ENCODE measurements at places on chromosomes 1 and 21. TPM values are rescaled to one million over a fixed set of nuclear protein-coding genes. Genes with fewer than 3 reads are reported as not detected.

DNA sequence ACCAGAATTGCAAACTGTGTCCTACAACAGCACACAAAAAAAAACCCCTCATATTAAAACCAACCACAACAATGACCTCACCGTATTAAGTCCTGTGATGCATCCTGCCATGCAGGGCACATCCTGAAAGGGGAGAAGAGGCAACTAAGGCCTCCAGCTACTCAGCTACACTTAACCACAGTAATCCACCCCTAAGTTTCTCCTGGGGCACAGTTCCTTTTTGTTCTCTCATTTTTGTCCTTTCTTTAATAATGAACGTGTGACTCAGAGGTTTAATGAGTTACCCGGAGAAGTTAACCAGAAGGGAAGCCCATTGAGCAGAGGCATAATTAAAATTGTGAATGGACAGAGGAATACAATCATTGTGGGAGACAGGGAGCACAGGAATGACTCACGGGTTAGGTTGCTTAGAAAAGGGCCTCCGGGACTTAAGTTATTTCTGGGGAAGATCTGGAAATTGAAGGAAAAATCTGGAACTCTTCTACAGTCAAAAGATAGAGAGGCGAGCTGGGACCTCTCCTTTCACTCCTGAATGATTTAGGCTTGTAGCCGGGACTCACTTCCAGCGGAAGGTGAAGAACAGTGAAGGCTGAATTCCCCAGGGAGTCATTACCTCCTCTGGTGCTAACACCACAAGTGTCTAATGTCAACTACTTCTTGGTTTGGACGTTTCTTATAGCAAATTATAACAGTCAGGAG is 36.9 kb upstream of the HIVEP3 start:
- DNase-seq, result no peak
- H3K27me3 ChIP-seq, result no peaks in the 10 kb centered on the region
- no peaks in the 10 kb centered on the region for H3K36me3 ChIP-seq
- no peaks in the 10 kb centered on the region for H3K4me1 ChIP-seq
- H3K27ac ChIP-seq, result no peak overlapping the region

DNA sequence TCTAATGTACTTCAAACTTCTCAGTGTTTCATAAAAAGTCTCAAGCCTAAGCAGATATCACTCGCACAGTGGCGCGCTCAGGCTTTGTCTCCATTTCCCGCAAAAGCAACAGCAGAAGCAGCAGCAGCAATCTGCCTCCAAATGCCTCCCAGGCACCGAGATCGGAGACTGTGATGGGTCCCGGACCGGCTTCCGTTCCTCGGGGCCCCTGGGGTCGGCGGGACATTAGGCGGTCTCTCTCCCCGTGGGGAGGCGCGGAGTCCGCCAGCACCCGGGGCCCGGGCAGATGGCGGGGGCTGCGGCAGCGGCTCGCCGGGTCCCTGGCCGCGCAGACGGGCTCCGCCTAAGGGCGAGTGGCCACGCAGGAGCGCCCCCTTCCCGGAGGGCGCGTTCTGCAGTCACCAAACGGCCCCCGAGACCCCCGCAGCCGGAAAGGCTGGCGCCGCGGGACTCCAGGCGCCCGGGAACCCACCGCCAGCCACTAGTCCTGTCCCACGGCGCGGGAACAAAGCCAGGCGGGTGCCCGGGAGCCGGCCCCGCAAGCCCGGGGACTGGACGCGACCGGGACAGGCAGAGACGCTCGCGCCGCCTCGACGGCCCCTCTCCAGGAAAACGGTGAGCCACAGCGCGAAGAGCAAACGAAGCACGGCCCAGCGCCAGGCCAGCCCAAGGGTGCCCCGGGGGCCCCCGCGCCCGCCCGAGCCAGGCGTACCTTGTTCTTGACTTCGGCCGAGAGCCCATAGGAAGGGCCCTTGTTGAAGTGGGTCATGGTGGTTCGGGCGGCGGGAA is 590 bp downstream of the CNN3 start:
- H3K27me3 ChIP-seq, result no peaks in the 10 kb centered on the region
- H3K4me1 ChIP-seq, result no peaks in the 10 kb centered on the region
- peak overlapping the region; percentile 95 for H3K27ac ChIP-seq
- peak; percentile 56 for DNase-seq
- no peaks in the 10 kb centered on the region for H3K36me3 ChIP-seq

- no peak overlapping the region for H3K4me3 ChIP-seq
- H3K36me3 ChIP-seq, result no peaks in the 10 kb centered on the region
- H3K4me1 ChIP-seq, result no peaks in the 10 kb centered on the region
- no peaks in the 10 kb centered on the region for H3K27me3 ChIP-seq
Measured at GRCh38 chr1:103218821-103219220, 110.5 kb upstream of the COL11A1 start.

DNA sequence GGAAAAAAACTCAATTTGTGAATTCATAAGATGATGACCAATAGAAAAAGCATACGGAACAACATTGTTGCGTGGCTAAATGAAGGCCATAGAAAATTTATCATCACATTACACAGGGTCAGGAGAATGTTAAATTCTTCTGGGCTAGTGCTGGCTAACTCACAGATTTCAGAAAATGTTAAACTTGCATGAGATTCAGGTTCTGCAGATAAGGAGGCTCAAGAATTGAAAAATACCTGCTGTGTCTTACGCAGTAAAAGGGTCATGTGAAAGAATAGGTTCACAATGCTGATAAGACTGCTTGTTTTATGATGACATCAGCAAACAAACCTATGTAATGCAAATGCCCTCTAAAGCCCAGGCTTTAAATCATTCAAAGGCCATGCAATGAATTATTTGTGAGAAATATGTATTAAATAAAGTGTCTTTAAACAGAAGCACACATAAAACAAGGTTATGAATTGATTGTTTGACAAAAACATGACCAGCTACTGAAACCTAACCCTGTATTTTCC is 378.8 kb downstream of the USP25 start:
- DNase-seq, result no peak
- H3K27ac ChIP-seq, result no peak overlapping the region
- no peak overlapping the region for H3K4me3 ChIP-seq
- H3K27me3 ChIP-seq, result no peaks in the 10 kb centered on the region

DNA sequence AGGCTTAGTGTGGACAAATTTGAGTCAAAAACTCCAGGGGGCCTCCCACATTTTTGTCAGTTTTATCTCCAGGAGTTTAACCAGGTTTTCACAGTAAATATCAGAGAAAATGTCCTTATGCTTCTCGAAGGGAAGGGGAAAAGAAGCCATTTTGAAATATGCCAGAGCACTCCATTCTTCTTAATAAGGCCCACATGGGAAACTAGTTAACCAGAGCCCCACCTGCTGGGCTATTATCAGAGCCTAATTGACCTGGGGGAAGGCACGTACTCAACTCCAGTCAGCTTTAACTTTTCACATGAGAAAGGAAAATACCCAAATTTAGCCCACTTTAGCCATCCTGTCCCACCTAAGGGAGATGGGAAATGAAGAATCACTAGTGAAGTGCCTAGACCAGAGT is 296.3 kb downstream of the PTBP2 start:
- H3K27ac ChIP-seq, result no peak overlapping the region
- no peak overlapping the region for H3K4me3 ChIP-seq
- no peaks in the 10 kb centered on the region for H3K27me3 ChIP-seq

DNA sequence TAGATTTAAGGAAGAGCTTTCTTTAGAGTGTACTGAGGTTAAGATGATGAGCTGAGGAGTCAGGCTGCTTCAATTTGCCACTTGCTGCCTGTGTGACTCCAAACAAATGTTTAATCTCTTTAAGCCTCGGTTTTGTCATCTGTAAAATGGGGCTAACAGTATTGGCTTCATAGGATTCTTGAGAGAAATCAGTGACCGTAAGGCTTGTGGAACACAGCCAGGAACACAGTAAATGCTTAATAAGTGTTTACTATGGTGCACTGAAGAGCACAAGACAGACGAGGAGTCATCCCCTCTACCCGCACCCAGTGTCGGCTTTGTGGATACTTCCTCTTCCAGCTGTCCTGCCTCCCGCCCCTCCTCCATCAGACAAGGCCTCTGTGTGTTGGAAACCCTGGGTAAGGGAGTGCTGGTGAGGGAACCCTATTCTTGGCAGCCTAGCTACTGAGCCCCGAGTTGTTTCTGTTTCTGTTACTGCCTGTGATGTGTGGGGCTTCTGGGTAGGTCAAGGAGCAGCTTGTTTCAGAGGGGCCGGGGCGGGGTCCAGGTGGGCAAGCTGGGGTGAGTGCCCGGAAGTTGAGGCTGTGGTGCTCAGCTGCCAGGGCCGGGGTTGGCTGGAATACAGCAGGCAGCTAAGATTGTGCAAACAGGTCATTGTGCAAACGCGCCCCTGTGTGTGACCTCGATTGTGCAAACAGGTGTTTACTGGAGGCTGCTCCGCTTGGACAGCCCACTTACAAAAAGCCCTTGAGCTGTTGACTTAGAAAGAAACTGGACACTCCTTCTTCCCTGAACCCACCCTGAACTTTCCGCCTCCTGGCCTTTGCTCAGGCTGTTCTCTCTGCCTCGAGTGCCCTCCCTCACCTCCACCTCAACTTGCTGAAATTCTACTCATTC is 4.0 kb upstream of the CSF3R start:
- H3K27ac ChIP-seq, result no peak overlapping the region
- H3K36me3 ChIP-seq, result no peaks in the 10 kb centered on the region
- no peak overlapping the region for H3K4me3 ChIP-seq
- no peak for DNase-seq
- H3K27me3 ChIP-seq, result no peaks in the 10 kb centered on the region
- H3K4me1 ChIP-seq, result no peaks in the 10 kb centered on the region

DNA sequence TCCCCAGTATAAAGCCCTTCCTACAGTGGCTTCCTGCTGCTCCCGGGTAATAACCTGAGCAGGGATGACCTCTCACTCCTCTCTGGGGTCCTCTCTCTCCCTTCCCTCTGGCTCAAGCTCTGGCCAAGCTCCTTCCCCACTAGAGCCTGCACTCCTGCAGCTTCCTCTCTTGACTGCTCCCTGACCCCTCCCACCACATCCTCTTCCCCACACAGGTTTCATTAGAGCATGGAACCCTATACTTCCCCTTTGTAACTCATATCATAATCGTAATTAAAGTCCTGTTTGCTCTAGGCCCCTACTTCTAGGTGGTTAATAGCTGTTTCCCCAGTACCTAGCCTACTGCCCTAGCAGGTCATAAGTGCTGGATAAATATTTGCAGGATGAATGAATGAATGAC is 146.2 kb downstream of the C1orf21 start:
- no peaks in the 10 kb centered on the region for H3K27me3 ChIP-seq
- peak overlapping the region; percentile 73 for H3K27ac ChIP-seq
- H3K36me3 ChIP-seq, result no peaks in the 10 kb centered on the region

DNA sequence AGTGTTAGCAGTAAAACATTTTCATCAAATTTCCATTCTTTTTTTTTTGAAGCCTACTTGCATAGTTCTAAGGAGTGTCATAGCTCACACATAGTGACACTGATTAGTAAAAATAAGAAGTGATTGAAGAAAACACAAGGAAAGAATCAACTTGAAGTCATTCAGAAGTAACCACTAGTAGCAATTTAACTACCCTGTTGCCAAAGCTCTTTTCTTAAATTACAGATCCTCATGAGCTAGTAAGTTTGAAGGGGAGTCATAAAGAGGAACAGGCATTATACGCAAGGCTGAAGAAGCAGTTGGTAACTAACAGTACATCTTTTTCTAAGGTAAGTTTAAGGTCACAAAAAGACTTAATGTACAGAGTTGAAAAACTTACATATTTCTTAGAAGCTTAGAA is 332.2 kb downstream of the CHRM3 start:
- H3K36me3 ChIP-seq, result no peaks in the 10 kb centered on the region
- no peak overlapping the region for H3K4me3 ChIP-seq
- H3K27me3 ChIP-seq, result no peaks in the 10 kb centered on the region
- no peak for DNase-seq
- H3K27ac ChIP-seq, result no peak overlapping the region

DNA sequence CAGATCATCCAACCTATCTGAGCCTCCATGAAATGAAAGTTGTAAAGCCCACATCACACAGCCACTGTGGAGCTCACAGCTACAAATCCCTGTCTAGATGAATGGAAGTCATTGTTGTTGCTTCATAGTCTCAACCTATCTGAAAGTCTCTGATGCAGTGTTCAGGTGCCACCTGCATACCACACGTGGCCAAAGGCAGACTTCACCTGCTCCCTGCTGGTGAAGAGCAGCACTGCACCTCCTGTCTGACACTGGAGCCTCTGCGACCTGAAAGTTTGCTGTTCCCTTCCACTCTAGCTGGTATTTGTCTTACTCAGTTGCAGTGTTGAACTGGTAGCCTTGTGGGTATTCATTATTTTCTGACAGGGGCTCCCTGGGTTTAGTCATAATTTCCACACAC is 18.4 kb downstream of the LORICRIN start:
- no peak overlapping the region for H3K4me3 ChIP-seq
- no peak for DNase-seq
- H3K27me3 ChIP-seq, result no peaks in the 10 kb centered on the region
- no peaks in the 10 kb centered on the region for H3K4me1 ChIP-seq
- H3K27ac ChIP-seq, result no peak overlapping the region

DNA sequence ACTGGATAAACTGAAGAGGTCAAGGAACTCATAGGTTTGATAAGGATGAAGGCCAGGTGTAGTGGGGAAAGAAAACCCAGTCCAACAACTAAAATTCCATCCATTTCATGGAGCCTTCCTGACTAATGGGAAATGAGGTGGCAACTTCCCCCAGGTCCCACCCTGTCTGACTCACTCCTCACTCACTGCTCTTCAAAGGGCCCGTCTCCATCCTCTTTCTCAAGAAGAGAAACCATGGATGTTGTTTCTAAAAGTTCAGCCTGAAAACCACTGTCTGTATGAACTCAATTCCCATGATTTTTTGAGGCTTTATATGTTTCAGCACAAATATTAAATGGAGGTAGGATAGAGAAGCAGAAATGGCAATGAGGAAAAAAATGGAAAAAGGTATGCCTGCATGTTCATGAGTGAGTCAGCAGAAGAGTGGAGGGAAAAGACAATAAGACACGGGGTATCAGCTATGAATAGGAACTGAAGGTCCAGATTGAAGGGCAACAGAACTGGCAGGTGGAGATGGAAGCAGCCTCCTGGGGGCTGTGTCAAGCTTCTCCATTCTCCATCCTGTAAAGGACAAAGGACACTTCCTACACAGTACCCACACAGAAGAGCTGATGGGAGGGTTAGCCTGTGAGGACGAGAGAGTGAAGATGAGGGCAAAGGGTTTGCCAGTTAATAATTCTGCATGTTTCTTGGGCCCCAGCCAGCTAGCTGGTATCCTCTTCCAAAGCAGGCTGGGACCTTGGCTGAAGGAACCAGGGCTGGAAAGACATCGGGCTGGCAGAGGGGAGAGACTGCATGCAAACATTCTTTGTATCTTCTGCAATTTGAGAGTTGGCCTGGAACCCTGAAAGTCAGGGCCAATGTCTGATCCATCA is 5.5 kb upstream of the ELOVL1 start:
- H3K36me3 ChIP-seq, result no peaks in the 10 kb centered on the region
- H3K4me3 ChIP-seq, result no peak overlapping the region
- DNase-seq, result no peak
- H3K27me3 ChIP-seq, result no peaks in the 10 kb centered on the region

- no peaks in the 10 kb centered on the region for H3K27me3 ChIP-seq
- H3K4me3 ChIP-seq, result no peak overlapping the region
- no peak overlapping the region for H3K27ac ChIP-seq
- H3K36me3 ChIP-seq, result no peaks in the 10 kb centered on the region
- no peaks in the 10 kb centered on the region for H3K4me1 ChIP-seq
- DNase-seq, result no peak
Measured at GRCh38 chr1:67162954-67163353, 3.3 kb upstream of the IL23R start.

GRCh38 chr1:39139723-39140360 is 64.7 kb upstream of the MACF1 start:
- H3K4me1 ChIP-seq, result peaks cover 8% of the 10 kb centered on the region
- no peak overlapping the region for H3K4me3 ChIP-seq
- no peak overlapping the region for H3K27ac ChIP-seq

The SPATA46 gene
- total RNA-seq, result not detected

The CNKSR1 gene
- 3.3 TPM for total RNA-seq

The CZIB gene
- 79.7 TPM for total RNA-seq

The KCNH1 gene
- 1.5 TPM for total RNA-seq

The ZBTB8B gene
- total RNA-seq, result 0.06 TPM

The FAM131C gene
- total RNA-seq, result not detected

The LPAR3 gene
- not detected for total RNA-seq

The DHX9 gene
- 227 TPM for total RNA-seq

The HSPA6 gene
- 0.77 TPM for total RNA-seq

The LIN28A gene
- total RNA-seq, result not detected

Measured in uterus (tissue), 4 donors.